Right cardiac atrium (tissue), 5 donors: ENCODE measurements at places on chromosomes 12 and 14. TPM values are rescaled to one million over a fixed set of nuclear protein-coding genes. Genes with fewer than 3 reads are reported as not detected.

The DPPA3 gene
- total RNA-seq = not detected

The MYH6 gene
- 12,862 TPM for total RNA-seq

DNA sequence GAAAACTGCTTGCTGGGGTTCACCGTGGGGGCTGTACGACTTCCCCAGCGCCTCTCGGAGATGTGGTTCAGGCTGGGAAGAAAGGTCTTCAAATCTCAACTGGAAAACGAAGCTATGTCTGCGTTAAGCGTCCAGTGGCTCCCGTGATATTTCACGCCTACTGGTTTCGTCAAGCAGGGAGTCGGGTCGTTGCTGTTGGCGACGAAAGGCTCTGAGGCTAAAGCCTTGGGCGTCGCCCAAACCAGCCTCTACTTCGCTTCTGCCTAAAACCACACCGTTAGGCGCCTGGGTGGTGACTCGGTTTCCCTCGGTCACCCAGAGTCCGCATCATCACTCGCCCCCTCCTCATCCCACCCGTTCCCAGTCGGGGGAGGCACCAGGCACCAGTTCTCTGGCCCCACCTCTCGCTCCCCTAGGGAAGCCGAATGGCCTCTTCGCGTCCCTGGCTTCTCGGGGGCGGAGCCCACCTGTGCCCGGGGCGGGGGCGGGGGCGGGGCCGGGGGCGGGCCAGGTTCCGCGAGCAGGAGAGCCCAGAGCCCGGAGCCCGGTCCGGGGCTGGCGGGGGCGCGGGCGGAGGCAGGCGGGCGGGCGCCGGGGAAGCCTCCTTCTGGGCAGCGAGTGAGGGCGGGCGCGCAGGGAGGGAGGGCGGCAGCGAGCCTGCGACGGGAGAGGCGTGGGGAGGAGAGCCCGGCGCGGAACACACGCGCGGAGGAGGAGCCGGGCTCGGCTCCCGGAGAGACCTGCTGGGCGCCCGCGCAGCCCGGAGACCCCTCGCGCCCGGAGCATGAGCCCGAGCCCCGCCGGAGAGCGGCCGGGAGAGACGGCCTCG is at the start of gene B4GALNT3:
Gene B4GALNT3, plus strand, starts transcription at position 510 of the 829 bp plus-strand sequence. CDS start 438 bp downstream, outside the sequence.
- peak; percentile 86 for DNase-seq

- no peak for DNase-seq
Measured at GRCh38 chr14:32508281-32508680, 179.2 kb downstream of the AKAP6 start.

DNA sequence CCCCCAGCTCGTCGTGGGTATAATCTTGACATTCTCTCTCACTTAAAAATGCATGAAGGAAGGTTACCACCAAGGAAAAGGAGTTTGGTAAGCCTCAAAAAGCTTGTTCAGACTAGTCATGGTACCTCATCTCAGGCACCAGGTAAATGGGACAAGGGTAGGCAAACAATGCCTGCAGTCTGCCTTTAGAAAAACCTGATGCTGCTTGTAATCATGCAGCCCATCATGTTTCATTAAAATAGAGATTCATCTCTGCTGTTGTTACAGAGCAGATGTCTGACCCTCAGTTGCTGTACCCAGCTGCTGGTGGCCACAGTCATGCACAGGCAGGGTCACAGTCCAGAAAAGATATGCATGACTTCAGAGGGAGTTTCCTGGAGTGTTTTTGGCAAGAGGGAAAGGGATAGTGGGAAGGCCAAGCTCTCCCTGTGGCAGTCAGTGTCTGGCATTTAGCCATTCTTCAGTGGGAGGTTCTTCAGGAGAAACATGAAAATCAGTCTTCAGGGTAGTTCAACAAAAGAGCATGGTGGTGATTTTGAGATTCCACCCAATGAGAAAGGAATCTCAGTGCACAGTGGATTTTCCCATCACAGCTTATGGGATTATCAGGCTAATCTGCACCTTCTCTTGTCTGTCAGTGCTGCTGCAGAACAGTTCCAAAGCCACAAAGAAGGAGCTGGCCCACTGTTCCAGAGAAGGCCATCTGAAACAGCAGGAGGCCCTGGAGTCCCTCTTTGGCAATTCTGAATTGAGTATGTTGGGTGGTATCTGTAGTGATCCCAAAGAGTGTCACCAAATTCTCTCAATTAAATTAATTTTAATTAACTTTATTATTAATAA is 202.7 kb upstream of the FRMD6 start:
- peak; percentile 32 for DNase-seq

DNA sequence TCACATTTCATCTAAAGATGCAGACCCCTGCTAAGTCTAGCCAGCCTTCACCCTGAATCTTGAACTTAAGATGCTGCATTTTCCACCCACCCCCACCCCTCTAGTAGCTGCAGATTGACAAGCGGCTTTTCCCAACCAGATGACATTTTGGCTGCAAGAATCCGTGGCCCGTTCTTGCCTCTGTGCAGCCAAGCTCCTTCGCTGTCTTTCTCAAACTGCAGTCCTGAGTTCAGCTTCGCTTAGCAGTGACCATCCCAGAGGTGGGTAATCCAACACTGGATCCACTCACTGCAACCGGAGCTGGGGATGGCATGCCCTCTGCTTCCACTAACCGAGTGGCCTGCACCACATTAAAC is 765 bp upstream of the NFYB start:
- DNase-seq = peak; percentile 22

DNA sequence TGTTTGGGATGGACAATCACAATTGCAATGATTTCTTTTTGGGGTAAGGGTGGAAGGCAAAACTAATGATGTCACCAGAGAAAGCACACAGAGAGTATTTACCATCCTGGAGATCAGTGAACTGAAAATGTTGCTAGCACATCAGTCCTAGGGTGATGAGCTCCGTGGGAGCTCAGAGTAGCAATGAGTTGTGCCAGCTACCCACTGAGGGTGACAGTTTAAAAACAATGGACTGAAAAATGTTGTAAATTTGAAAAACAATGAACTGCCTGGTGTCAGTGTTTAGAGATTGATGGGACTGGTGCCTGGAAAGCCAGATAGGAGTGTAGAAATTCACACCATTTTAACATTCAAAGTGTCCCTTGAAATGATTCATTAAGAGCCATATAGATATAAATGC is 198.5 kb downstream of the ATP23 start:
- DNase-seq = no peak

The CLEC1B gene
- total RNA-seq = not detected

- DNase-seq = no peak
Measured at GRCh38 chr14:94127330-94127729, 2.1 kb downstream of the IFI27L2 start.

- no peak for DNase-seq
Measured at GRCh38 chr12:56716458-56716857, 8.6 kb downstream of the NACA start.

GRCh38 chr14:104296388-104297312 is 158.3 kb downstream of the KIF26A start:
- peak; percentile 76 for DNase-seq

- no peak for DNase-seq
Measured at GRCh38 chr12:63787306-63787705, 7.6 kb downstream of the RXYLT1 start.

GRCh38 chr12:115230606-115231005 is 546.6 kb upstream of the TBX3 start:
- DNase-seq = no peak

The CCDC38 gene
- total RNA-seq = not detected

The TRHDE gene
- 4.6 TPM for total RNA-seq

- DNase-seq = no peak
Measured at GRCh38 chr14:57755018-57755521, 110.8 kb downstream of the SLC35F4 start.
